DMS153 (cell line): ENCODE measurements at places on chromosomes 12 and 14.

DNA sequence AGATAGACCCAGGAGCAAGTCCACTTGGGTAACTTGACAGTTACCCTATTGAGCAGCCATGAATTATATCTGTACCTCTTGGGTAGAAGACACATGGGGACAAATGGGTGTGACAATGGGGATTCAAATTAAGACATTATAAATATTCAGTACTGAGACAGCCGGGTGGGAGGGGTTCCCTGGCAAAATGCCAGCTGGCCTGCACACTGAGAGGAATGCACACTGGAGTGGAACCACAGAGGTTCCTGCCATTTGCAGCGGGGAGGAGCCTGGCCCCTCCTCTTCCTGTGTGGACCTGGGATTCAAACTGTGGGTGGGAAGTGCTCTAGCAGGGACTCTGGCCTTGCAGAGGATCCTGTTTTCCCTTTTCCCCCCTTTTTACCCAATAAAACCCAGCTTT lies 118.7 kb upstream of the CDKN3 start:
- DNase-seq = no peak

DNA sequence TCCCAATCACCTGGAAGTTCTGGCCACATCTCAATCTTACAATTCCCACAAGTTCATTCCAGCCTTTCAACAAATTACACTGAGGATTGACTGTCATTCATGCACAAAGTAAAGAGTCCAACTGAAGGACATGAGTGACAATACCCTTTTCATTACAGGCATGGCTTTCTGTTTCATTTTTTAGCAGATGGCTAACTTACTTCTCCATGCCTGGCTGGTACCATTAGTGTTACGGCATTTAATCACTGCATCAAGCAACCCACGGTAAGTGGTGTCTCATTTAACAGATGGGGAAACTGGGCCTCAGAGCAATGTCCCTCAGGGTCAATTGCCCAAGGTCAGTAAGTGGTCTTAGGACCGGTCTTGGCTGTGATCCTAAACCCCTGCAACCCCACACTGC lies 114.4 kb downstream of the PRICKLE1 start:
- DNase-seq = no peak

- no peak for DNase-seq
Measured at GRCh38 chr12:67091204-67091603, 178.0 kb upstream of the CAND1 start.

GRCh38 chr12:1003600-1004271 lies 12.7 kb downstream of the ERC1 start:
- no peak for DNase-seq

DNA sequence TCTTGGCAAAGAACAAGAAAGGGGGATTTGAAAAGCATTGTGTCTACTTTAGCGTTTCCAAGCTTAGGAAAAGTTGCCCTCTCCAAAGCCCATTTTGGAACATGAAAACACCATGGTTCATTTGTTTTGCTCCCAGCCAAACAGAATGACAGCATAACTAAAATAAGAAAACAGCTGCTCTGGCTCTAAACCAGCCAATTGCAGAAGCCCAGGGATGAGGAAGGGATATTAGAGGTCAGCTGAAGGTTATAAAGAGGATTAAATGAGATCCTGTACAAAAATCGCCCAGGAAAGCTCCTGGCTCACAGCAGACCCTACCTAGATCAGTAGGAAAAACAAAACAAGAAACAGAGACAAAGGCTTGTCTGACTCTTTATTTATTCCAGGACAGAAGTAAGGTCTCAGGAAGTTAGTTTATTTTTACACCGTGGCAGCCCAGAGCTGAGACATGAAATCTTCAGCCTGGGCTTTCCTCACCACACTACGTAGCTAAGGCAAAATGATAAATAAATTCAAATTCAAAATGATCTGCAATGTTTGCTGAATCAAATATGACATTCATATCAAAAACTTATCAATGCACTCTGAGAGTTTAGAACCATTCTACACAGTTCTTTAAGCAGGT lies 25.9 kb downstream of the SPX start:
- DNase-seq = no peak

DNA sequence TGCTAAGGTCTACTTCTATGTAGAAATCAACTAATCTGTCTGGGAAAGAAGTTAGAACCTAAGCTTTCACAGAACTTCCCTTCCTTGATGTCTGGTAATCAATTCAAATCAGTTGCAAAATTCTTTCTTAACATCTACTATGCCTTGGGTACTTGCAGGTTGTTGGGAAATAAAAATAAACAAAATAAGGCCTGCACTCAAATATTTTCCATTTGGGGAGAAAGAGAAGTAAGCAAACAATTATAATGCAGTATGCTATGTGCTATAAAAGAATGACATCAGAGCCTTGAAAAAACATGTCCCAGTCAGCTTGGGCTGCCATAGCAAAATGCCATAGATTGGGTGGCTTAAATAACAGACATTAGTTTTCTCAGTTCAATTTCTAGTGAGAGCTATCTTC lies 425.9 kb upstream of the DCN start:
- DNase-seq = no peak

DNA sequence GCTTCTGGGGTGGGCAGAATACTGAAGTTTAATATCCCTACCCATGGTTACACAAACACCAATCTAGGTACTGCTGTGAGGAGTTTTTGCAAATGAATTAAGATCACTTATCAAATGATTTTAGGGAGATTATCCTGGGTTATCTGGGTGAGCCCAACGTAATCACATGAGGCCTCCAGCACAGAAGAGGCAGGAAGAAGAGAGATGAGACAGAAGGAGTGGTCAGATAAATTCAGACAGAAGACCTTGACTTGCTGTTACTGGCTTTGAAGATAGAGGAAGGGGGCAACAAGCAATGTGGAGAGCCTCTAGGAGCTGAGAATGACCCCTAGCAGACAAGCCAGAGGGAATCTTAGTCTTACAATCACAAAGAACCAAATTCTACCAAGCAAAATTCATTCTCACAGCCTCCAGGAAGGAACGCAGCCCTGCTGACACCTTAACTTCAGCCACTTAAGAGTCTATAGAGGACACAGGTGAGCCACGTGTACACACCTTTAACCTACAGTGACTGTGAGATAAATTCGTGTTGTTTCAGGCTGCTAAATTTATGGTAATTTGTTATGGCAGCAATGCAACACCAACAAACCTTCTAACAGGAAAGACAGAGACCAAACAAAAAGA lies 49.4 kb downstream of the FERMT2 start:
- no peak for DNase-seq

DNA sequence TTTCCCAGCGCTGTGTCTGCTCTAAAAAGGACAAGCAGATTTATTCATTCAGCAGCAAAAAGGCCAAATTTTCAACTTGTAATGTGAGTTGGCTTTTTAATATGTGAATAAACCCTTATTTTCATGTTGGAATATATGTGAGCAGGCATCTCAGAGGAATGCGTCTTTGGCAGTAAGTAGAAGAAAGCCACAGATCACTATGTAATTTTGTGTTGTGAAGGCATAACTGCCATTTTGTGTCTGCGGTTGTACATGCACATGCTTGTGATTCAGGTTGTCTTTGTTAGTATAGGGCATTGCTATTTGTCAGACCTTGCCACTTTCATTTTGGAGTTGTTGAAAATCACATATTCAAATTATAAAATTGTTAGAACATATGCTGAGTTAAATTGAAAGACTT lies 398.8 kb upstream of the RGS6 start:
- DNase-seq = no peak

- DNase-seq = no peak
Measured at GRCh38 chr14:52860209-52860608, 68.8 kb upstream of the GNPNAT1 start.

GRCh38 chr12:76878099-76878898 lies 520 bp downstream of the CSRP2 start:
- no peak for DNase-seq

DNA sequence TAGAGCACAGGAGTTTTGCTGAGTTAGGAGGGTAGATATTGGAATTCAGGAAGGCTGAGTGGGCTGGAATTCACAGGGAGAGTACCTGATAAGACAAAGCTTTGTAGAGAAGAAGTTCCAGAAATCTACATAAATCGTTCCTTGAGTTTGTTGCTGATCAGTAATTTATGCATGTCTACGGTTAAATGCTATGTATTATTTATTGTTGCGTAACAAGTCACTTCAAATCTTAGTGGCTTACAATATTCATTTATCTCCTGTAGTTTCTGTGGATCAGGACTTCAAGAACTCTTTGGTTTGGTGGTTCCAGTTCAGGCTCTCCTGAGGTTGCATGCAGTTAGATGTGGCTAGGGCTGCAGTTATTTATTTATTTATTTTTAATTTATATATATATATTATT lies 7.8 kb downstream of the PUS7L start:
- no peak for DNase-seq

GRCh38 chr12:82855872-82856271 lies 169.2 kb downstream of the TMTC2 start:
- DNase-seq = no peak

- peak; percentile 94 for DNase-seq
Measured at GRCh38 chr14:91154851-91155625, 41.2 kb downstream of the DGLUCY start.

- DNase-seq = no peak
Measured at GRCh38 chr14:24126939-24127338, 3.5 kb upstream of the FITM1 start.

GRCh38 chr12:80677994-80678393 lies 29.4 kb upstream of the MYF6 start:
- no peak for DNase-seq

DNA sequence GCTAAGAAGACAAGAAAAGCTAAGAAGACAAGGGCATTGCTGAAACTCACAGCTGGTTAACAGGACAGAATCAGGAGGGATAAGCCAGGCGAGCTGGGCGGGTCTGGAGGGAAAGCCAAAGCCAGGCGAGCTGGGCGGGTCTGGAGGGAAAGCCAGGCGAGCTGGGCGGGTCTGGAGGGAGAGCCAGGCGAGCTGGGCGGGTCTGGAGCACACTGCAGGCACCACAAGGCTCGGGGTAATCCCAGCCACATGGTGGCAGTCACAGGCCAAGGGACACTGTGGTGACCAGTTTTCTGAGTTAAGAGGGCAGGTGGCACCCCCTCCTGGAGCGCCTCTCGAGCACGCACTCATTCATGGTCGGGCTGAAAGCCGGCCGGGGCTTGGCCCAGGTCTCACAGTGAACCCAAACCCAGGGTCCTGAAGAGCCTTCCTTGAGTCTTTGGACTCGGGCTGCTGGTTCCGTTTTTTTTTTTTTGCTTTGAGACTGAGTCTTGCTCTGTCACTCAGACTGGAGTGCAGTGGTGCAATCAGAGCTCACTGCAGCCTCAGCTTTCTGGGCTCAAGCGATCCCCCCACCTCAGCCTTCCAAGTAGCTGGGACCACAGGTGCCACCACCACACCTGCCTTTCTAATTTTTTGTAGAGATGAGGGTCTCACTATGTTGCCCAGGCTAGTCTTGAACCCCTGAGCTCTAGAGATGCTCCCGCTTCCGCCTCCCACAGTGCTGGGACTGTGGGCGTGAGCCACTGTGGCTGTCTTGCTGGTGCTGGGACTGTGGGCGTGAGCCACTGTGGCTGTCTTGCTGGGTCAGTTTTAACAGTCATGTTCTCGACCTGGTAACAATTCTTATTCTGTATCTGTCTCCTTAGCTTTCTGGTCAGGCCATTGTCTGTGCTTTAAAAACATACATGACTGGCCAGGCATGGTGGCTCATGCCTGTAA lies 40.2 kb downstream of the HSP90AA1 start:
- DNase-seq = peak; percentile 2

- DNase-seq = no peak
Measured at GRCh38 chr12:121295116-121295745, 1.3 kb downstream of the CAMKK2 start.

GRCh38 chr12:58881816-58882215 lies 38.5 kb downstream of the LRIG3 start:
- no peak for DNase-seq

- no peak for DNase-seq
Measured at GRCh38 chr14:40386433-40386832, 954.2 kb upstream of the FBXO33 start.

GRCh38 chr14:104697892-104698583 lies 8.6 kb downstream of the INF2 start:
- no peak for DNase-seq

GRCh38 chr12:130761537-130762318 lies 45.6 kb upstream of the RIMBP2 start:
- DNase-seq = peak; percentile 50

GRCh38 chr12:47891356-47891755 lies 13.4 kb downstream of the VDR start:
- no peak for DNase-seq

GRCh38 chr12:124808272-124808671 lies 55.4 kb downstream of the SCARB1 start:
- DNase-seq = no peak

- no peak for DNase-seq
Measured at GRCh38 chr14:66601932-66602578, 94.1 kb downstream of the GPHN start.

- no peak for DNase-seq
Measured at GRCh38 chr12:90207799-90208198, 499.2 kb upstream of the ATP2B1 start.

DNA sequence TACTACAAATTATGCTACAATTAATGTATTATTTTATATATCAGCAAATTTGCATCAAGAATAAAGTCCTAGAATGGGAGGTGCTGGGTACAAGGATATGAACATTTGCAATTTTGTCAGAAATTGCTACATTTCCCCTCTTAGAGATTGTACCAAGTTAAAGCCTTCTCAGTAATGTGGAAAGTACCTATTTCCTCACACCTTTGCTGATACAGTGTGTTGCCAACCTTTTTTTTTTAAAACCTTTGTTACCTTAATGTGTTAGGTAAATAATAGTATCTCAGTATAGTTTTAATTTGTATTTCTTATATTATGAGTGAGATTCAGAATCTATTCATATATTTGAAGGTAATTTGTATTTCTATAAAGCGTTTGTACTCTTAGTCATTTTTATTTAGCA lies 95.4 kb upstream of the HIF1A start:
- DNase-seq = no peak

GRCh38 chr14:32311294-32312009 lies 17.6 kb upstream of the AKAP6 start:
- no peak for DNase-seq
